Suppressor macrophage treated with lipopolysaccharide for 4 hours (primary cell): ENCODE measurements at places on chromosomes 5 and 9.
A peak's percentile ranks its signal among the peaks of the same experiment; 100 is the strongest.

DNA sequence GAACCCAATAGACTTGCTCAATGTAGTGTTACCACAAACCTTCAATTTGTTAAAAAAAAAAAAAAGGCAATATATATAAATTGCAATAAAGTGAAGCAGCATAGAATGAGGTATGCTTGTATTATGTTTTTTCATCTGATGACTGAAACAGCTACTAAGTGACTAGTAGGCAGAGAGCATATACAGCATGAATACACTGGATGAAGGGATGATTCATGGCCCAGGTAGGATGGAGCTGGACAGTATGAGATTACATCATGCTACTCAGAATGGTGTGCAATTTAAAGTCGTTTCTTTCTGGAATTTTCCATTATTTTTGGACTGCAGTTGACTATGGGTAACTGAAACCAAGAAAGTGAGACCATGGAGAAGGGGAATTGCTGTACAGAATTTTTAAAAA lies 161.2 kb downstream of the GNA14 start:
- no peak for DNase-seq

DNA sequence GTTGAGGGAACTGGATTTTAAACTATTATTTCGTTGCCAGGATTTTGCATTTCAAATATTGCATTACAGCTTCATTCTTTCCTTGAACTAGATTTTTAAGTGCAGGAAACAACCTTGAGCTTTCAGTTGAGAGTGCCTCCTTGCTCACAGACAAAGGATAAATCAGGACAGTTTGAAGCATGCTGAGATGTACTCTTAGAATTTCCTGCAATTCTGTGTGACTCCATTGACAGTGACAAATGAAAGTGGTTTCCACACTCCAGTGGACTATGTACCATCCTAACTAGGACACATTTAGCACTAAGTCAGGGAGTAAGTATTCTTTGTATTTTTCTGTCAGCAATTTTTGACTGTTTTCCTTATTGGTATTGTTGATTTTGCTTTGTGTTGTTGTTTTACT lies 100.0 kb upstream of the PLCXD3 start:
- DNase-seq: no peak

DNA sequence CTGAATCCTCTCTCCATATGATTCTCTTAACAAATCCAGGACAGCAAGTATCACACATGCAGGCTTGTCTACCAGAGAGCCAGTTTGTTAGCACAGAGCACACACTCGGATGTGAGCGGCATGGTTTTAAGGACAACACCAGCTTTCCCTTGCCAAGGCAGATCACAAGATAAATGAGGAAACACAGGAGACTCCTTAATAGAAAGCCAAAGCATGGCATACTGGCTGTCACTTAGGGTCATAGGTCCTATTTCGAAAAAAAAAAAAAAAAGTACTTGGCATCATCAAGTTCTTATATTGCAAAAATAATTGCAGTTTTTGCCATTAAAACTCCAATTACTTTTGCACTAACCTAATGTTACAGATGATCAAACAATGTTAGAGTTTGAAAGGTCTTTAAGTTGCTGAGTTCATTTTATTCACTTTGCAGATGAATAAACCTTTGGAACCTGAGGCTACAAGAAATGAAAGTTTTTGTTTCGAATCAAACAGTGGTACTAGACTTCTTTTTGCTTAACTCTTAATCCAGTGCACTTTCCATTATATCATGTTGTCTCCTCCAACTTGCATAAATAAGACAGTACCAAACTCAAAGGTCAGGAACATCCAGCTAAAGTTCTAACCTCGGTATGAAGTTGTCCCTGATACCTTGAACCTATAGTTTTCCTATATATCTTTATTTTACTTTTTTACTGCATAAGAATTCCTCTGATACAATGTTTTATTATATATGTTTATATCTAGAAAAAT lies 138.5 kb downstream of the MPDZ start:
- no peak for DNase-seq

GRCh38 chr5:34570143-34570542 lies 86.0 kb upstream of the RAI14 start:
- DNase-seq: no peak

DNA sequence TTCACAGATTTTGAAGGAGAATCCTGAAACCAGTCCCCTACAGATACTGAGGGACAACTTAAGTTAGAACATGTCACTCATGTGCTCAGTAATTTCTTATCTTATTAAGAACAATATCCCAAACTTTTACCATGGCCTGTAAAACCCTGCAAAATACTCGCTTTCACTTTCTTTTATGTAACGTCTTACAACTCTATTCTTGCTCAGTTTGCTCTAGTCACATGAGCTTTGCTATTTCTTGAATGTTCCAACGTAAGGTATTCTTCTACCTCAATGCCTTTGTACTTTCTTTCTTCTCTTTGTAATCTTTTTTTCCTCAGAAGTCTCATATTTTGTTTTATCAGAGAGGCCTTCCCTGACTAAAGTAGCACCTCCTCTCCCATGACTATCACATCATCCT lies 14.1 kb downstream of the TMEM38B start:
- peak; percentile 32 for DNase-seq

DNA sequence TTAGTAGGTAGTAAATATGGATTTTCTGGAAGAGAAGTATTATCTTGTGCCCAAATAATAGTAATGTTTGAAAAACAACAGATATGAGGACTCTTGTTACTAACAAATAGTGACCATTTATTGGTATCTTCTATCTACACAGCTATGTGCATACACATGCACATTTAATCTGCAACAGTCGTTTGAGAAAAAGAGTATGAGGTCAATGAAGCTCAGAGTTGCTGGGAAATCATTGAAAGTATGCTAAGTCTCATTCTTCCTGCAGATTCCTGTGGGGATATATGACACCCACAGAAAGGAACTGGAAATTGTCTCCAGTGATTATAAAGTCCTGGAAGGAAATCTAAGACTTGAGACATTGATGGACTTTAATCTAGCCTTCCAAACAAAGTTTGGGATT lies 40.1 kb upstream of the RNF180 start:
- DNase-seq: no peak

DNA sequence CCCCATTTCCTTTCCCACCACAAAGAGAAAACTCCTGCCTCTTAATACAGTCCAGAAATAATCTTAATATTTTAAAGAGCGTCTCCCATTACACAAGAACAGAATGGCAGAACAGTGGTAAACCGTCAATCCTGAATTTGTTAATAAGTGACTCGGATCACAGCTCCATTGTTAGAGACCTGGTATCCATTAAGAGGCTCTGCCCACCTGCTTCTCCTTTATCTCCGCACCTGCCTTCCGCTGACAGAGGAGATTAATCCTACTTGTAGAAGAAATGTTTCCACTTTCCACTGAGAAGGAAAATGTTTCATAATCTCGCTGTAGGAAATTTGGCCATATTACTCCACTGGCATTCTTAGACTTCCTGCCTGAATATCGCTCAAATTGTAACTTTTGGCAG lies 1493.2 kb downstream of the MAT2B start:
- DNase-seq: no peak

GRCh38 chr9:117715411-117715989 lies 11.3 kb downstream of the TLR4 start:
- no peak for DNase-seq

GRCh38 chr5:119282628-119283027 lies 73.2 kb upstream of the TNFAIP8 start:
- no peak for DNase-seq

GRCh38 chr5:119949426-119949999 lies 320.2 kb downstream of the FAM170A start:
- DNase-seq: no peak

DNA sequence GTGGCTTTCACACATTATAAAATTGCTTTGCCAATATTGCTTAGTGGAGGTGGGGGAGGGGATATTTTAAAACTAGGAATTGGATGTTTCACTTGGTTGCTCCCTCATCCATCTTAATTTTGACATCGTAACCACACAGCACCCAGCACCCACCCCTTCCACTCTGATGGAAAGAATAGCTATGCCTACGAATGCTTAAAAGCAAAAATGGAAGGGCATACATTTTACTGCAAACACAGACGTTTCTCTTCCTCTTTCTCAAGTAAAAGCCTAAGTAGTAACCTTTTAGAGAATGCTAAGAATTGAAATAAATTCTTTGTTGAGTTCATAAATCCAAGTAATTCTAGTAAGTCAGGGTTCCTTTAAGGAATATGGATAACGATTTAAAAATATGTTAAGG lies 69.9 kb downstream of the JAKMIP2 start:
- peak; percentile 28 for DNase-seq

GRCh38 chr5:118778941-118779340 lies 209.4 kb downstream of the DTWD2 start:
- DNase-seq: no peak

DNA sequence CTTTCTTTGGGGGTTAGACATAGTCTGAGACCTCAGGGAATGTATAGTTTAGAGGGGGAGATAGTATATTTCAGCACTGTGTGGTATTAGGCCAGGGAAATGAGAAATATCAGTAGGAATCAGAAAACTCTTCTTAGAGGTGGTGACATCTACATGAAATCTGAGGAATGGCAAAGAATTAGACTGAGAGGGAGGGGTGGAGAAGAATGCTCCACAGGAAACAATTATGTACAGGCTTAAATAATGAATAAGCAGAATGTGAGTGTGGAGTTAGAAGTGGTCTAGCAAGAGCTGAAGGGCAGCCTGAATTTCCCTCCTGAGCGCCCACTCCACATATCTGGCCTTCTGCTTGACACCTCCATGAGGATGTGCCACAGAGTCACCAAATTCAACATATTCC lies 3.6 kb upstream of the MACIR start:
- no peak for DNase-seq

DNA sequence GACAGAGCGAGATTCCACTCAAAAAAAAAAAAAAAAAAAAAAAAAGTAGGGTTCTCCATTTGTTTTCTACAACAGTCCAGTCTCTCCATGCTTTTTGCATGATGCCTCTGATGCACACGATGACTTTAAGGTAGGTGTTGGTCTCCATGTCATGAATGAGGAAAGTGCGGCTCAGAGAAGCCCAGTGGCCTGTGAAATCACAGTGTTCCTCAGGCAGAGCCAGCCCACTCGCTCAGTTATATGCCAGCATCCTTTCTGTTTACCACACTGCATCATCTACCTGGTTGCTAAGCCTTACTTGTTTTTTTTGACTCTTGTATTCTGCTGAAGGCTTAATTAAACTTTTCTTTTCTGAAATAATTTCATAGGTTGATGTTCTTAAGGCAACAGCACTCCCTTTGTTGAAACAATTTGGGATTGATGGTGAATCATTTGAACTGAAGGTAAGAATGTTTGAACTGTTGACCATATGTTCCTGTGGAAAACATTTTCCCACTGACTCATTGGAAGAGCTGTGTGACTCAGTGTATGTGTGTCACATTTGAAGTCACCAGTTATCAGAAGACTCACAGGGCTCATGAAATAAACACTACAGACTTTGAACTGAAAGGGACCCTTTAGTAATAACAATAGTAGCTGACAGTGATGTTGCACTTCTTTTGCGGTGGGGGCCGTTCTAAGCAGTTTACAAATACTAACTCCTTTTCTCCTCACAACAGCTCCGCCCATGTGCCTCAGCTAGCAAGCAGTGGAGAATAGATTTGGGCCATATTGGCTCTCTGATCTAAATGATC lies 40.2 kb downstream of the RCL1 start:
- DNase-seq: peak; percentile 67

DNA sequence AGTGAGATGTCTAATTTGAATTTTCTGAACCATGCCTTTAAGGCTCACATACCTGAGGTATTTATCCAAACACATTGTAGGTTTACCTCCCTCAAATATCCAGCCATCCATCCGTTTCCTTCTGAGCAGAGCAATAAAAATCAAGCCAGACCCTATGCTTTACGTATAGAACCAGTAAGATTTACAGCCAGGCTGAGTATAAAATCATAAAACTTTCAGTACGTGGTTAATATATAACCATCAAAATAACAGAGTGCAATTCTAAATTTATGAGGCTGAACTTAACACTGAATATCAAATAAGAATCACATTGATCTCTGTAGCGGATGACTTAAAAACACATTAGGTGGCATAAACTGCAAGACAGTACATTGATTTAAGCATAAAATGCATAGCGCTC lies 877.9 kb upstream of the WWC1 start:
- no peak for DNase-seq

DNA sequence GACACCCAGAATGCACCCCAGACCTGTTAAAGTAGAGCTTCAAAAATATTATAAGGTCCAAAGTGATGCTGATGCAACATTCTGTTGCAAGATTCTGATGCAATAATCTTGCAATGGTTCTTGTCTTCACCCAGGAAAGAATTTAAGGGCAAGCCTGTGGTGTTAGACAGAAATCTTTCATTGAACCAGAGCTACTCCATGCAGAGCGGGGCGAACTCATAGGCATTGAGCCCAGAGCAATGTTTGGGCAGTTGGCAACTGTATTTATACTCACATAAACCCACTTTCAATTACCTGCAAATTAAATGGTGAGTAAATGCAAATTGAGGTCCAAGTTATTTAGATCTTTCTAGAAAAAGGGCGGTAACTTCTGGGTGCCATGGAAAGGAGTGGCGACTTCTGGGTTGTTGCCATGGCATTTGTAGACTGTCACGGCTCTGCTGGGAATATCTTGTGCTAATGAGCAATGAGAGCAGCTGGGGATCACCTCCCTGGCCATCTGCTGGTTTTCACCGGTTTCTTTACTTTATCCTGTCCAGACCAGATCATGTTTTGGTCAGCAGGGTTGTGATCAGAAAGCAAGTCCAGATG lies 163.4 kb downstream of the ICE1 start:
- no peak for DNase-seq

GRCh38 chr5:147773139-147773538 lies 9.4 kb downstream of the JAKMIP2 start:
- no peak for DNase-seq
